ENCODE measurements at places on chromosomes 13 and 19.
A peak's percentile ranks its signal among the peaks of the same experiment; 100 is the strongest.

DNA sequence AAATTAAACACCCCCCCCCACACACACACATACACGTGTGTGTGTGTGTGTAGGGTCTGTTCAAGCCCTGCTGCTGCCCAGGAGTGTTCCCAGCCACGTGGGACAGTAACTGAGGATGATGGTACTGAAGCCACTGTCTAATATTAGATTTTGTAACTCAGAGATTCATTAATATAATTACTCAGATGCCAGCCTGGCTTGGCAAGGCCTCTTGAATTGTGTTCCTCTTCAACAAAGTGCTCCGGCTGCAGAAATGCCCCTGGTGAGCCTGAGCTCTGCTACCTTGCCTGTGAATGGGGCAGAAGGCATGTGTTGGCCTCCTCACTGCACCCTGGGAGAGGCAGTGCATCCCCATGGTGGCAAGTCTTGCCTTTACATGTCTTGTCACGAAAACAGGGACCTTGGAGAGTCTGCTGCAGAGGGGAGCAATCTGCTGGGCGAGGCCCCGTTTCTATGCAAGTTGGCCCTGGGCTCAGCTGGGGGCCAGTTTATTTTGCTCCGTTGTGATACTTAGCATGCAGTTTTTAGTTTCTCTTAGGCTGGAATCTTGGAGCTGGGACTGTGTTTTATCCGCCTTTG lies 44.0 kb downstream of the NFIX start:
- no peak for DNase-seq

DNA sequence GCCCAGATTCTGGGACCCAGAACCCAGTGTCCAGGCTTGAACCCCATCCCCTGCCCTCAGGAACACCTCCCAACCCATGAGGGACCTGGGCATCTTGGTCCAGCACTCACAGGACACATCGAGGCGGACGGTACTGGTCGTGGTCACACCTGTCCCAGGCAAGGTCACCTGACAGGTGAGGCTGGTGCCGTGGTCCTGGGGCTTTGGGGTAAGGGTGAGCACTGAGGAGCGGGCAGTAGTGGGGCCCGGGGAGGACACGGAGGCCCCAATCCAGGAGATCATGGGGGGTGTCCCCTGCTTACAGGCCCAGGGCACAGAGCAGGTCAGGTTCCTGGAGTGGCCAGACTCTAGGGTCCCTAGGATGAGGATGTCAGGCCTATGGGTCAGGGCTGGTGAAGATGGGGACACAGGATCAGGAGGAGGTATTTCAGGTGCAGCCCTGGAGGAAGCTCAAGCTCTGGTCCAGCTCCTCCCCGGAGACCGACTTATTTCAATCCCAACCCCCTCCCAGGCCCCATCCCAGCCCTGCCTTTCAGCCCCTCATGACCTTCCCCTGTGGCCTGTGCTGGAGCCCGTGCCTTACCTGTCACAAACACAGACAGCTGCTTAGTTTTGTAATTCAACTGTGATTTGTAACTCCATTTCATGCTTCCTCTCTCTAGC lies 772 bp downstream of the SIGLEC8 start:
- DNase-seq, result no peak

DNA sequence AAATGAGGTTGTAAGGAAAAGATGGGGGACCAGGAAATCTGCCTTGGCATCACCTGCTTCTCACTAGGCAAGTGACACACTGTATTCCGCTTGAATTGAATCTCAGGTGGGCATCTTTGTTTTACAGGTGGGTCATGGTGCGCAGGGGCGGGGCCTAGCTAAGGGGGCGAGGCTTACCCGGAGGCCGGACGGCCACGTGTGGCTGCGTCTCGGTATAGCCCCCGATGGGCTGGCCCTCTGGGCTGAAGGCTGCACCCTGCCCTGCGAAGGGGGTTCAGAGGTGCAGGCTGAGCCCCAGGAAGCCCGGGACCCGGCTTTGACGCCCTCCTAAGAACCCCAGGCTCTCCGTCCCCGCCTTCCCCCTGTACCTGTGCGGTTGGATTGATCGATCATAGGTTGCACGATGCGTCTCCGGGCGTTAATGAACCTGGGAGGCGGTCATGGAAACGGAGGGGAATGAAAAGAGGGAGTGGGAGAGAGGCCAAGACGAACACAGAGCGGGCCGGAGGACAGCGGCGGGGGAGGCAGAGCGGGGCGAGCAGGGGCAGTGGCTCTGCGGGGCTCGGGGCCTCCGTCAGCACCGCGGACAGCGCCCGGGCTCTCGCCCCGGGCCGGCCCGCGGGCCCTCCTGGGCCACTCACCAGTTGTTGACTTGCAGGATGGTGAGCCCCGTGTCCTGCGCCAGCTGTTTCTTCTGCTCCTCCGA lies 12.5 kb downstream of the MEIS3 start:
- no peak for DNase-seq

DNA sequence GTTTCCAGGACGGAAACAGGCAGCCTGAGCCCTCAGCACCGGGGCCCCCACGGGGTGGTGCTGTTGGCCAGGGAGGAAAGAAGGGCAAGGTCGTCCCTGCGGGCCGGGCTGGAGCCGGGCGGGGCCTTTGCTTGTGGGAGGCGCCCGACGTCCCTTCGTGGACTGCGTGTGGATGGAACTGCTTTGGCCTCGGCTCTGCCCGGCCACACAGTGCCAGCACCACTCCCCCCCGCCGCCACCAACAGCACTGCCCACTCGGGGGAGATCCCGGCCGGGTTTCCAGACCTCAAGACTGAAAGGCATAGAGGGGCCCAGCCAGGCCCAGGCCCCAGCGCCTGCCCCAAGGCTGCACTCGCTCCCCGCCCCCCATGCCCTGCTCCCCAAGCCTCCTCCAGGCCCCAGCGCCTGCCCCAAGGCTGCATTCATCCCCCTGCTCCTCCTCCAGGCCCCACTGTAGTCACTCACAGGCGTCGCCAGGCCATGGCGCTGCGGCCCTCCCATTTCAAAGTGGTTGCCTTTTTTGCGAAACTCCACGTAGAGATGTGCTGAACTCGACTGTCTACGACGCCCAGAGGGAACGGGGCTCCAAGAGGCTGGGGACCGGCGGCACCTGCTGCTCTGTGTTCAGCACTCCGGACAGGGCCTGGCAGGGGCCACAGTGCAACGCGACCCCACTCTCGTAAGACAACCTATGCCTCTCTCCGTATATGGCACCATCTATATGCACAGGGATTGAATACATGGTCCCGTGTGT lies 22.5 kb downstream of the C13orf46 start:
- peak; percentile 83 for DNase-seq

DNA sequence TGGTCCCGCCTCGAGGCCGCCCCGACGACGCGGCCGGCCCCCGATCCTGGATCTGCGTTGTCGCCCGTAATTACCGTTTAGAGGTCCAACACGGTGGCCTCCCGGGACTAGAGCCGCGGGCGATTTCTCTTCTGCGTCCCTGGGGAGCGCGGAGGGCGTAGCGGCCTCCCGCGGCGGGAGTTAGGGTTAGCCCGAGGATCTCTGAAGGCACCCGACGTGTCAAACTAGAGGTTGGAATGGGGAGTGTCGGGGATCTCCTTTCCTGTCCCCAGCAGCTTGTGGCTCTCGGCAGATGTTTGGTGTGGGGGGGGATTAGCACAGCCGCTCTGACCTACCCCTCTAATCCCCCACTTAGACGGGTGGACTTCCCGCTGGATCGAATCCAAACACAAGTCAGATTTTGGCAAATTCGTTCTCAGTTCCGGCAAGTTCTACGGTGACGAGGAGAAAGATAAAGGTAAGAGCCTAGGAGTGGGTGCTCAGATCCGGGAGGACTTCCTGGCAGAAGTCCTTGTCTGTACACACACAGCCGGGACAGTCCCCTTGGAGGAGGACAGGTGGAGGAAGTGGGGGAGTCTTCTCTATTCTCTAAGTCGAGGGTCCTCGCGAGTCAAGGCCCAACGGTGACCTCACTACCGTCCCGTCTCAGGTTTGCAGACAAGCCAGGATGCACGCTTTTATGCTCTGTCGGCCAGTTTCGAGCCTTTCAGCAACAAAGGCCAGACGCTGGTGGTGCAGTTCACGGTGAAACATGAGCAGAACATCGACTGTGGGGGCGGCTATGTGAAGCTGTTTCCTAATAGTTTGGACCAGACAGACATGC lies 581 bp downstream of the CALR start:
- peak; percentile 49 for DNase-seq

DNA sequence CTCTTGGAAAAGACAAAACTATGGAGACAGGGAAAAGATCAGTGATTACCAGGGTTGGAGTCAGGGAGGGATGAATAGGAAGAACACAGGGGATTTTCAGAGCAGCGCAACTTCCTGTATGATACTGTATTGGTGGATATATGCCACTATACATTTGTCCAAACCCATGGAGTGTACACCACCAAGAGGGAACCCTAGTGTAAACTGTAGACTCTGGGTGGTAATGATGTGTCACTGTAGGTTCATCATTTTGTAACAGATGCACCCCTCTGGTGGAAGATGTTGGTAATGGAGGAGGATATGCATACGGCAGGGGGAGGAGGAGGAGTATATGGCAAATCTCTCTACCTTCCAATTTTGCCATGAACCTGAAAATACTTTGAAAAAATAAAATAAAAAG lies 68.1 kb downstream of the UFM1 start:
- DNase-seq, result peak; percentile 24

DNA sequence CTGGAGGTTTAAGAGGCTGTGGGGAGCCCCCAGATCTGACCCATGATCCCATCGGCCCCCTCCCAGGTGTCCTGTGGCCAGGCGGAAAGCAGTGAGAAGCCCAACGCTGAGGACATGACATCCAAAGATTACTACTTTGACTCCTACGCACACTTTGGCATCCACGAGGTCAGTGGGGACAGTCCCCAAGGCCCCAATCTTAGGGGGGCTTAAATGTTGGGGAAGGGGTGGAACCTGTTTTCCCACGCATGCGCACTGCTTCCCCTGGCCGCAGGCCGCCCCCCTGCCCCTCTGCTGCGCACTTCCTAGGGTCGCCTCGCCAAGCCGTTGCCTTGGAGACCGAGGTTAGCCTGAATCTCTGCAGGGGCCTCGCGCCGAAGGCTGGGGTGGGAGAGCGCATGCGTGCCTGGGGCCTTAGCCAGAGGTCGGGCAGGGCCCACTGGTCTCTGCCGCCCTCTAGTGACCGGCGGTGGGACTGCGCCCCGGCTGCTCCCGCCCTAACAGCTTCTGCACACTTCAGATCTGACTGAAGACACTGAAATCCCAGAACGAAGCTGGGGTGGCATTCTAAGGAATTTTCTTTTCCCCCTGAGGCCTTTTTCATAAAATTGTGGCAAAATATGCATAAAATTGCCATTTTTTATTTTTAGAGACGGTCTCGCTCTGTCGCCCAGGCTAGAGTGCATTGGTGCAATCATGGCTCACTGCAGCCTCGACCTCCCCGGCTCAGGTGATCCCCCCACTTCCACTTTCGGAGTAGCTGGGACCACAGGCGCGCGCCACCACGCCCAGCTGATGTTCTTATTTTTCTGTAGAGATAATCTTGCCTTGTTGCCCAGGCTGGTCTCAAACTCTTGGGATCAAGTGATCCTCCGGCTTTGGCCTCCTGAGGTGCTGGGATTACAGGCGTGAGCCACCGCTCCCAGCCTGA lies 3.6 kb downstream of the PRMT1 start:
- peak; percentile 77 for DNase-seq

DNA sequence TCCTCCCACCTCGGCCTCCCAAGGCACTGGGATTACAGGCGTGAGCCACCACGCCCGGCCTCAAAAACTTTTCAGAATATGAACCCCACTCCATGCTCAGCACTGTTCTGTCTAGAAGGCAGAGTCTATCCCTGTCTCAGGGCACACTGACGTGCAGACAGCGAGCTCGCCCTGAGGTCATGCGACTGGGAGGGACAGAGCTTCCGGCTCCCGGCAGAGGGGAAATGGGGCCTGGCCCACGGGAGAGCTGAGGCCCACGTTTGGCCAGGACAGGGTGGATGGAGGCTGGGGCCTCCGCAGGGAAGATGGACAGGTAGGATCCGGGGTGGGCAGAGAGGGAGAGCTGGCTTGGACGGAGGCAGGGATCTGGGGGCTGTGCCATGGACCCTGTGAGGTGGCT lies 2.8 kb upstream of the AZU1 start:
- DNase-seq, result no peak

DNA sequence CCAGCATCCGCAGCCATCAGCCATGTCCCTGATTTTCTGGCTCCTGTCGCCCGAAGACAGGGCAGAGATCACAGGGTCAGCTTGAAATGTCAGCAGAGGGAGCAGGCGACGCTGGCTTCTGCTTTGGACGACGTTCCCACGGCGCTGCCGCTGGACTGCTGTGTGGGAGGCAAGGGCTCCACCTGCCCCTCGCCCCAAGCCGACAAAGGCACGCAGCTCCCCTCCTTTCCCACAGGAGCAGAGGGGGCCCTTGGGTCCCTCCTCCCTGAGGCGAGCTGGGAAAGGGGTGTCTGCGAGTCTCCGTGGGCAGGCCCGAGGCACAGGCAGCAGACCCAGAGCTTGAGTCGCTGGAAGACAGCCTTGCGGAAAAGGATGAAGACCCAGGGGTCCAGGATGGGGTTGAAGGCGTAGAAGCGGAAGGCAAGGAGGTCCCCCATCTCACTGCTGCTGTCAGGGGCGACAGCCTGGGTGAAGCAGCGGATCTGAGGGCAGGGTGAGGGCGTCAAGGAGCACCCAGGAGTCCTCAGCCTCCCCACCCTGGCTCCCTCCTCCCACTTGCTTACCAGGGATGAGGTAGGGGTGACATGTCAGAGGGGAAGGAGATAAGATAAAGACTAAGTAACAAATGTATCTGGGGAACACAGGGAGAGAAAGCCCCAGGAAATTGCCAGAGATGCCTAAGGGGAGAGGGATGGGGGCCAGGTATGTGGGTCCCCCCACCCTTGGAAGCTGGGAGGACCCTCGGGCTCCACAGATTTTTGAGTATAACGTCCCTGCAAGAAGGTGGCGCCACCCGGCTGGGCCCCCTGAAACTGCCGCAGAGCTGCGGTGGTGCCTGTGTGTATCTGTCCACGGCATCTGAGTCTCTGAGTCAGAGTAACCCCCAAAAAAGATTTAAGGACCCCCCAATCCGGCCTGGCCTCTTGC lies 3.4 kb downstream of the PTGIR start:
- no peak for DNase-seq

DNA sequence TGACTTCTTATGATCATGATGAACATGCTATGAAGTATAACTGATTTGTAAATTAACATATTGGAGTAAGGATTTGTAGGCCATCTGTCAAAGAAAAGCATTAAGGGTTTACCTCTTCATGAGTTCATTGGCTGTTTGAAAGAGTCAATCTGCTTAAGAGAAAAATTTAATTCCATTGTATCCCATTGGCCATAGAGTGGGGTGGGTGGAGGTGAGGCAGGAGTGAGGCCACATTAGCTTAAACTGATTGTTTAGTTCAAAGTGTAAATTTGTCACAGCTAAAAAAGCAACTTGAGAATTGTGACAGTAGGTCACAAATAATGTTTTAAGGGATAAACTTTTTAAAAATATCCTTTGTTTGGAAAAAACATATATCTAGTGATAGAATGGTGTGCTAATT lies 11.4 kb downstream of the GPR180 start:
- DNase-seq, result no peak

- DNase-seq, result no peak
These were observed 336.3 kb downstream of the HS6ST3 start for GRCh38 chr13:96426167-96426566.

Measured in AG10803 (cell line).